ENCODE measurements at places on chromosomes 4 and X. TPM values are rescaled to one million over a fixed set of nuclear protein-coding genes. Genes with fewer than 3 reads are reported as not detected.

KLHL13 gene
- 2.7 TPM for total RNA-seq

TLR7 gene
- total RNA-seq, result 0.27 TPM

GAGE1 gene
- total RNA-seq, result not detected

FAM9B gene
- total RNA-seq, result not detected

ENOPH1 gene
- total RNA-seq, result 44.3 TPM

DNA sequence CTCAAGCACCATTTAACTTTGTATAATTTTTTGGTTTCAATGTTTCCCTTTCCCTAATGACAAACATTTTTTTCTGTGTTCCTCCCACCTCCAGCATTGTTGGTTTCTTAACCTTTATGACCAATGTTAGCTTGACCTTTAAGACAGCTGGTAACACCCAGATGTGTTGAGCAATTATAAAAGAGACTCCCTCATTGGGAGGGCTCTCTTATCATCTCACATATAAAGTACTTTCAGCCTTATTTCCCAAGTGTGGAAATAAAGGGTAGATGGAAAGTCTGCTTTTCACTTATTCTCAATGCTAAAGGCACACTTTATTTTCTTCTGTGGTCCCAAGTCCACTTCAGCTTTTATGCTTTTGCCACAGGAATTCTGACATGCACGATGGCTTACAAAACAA lies 1420.4 kb downstream of the RAPGEF2 start:
- no peak for DNase-seq

GRCh38 chrX:17608888-17609287 lies 128.4 kb upstream of the SCML1 start:
- DNase-seq, result no peak

GRCh38 chr4:71602289-71602900 lies 181.5 kb downstream of the GC start:
- no peak for DNase-seq

GRCh38 chr4:110184140-110184790 lies 14.2 kb downstream of the ELOVL6 start:
- DNase-seq, result no peak

DNA sequence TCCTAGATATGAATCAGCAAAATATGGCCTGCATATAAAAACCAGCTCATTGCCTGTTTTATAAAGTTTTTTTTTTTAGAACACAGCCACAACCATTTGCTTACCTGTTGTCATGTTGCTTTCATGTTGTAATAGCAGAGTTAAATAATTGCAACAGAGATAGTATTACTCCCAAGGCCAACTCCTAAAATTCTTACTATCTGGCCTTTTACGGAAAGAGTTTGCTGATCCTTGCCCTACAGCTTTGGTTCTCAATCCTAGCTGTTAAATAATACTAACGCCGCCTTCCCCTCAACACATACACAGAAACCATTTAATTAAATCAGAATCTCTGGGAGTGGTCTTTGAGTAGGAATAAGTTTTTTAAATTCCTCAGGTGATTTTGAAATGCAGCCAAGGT lies 231.3 kb upstream of the TET2 start:
- no peak for DNase-seq

DNA sequence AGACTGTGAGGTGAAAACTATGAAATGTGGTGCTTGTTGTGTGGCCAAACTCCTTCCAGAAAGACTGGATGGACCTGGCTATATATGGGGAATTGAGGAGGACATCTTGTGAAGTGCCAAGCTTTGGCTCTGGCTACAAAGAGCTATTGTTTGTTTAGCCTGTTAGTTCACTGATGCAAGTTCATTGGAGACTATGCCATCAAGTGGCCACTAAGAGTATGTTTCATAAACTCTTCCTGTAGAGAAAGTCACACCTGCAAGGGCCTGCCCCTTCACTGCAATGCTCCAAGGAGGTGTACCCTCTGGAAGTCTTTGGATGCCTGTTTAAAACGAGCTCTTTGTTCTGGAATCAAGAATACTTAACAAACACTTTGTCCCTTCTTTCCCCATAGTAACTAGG lies 382.0 kb downstream of the GABRG1 start:
- no peak for DNase-seq
